ENCODE measurements at places on chromosomes 13 and 19. TPM values are rescaled to one million over a fixed set of nuclear protein-coding genes. Genes with fewer than 3 reads are reported as not detected.

Gene NOTCH3
- not detected for polyA plus RNA-seq

DNA sequence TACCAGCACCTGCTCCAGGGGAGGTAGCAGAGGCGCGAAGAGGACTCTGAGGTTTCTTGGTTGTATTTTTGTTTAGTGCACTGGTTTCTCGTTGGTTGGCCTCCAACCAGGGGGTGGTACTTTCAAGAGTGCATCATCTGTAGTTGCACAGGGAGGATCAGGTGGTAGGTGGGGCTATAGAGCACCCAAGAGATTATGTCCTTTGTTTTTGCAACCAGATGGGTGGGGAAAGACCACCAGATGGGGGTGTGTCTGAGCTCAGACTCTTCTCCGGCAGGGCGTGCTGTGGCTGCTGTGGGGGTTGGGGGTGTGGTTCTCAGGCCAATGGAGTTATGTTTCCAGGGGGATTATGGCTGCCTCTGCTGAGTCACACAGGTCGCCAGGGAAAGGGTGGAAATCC, 254.4 kb upstream of the KLF12 start:
- peaks cover 7% of the 10 kb centered on the region for H3K36me3 ChIP-seq
- peaks cover 2% of the 10 kb centered on the region for H3K4me1 ChIP-seq
- H3K27ac ChIP-seq: no peak overlapping the region

GRCh38 chr13:96248103-96248502, 158.2 kb downstream of the HS6ST3 start:
- H3K4me3 ChIP-seq: no peak overlapping the region
- H3K27ac ChIP-seq: no peak overlapping the region
- H3K36me3 ChIP-seq: no peaks in the 10 kb centered on the region
- H3K27me3 ChIP-seq: no peaks in the 10 kb centered on the region
- DNase-seq: no peak
- H3K4me1 ChIP-seq: no peaks in the 10 kb centered on the region

DNA sequence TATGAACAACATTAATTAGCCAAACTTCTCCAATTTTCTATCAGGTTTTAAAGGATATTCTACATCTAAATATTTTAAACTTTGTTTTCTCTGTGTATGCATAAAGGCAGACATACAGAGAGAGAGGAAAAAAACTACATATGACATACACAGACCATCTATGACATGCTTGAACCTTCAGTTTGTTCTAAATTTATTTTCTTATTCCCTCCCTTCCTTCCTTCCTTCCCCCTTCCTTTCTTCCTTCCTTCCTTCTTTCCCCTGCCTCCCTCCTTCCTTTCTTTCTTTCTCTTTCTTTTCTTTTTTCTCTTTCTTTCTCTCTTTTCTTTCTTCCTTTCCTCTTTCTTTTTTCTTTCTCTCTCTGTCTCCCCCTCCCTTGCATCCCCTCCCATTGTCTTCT, 35.8 kb upstream of the CD70 start:
- peaks cover 15% of the 10 kb centered on the region for H3K27me3 ChIP-seq
- no peak for DNase-seq
- no peaks in the 10 kb centered on the region for H3K4me1 ChIP-seq
- peaks cover 9% of the 10 kb centered on the region for H3K36me3 ChIP-seq

Gene PALM
- polyA plus RNA-seq: 0.35 TPM

Gene SIGLEC12
- not detected for polyA plus RNA-seq

Gene SHISA2
- not detected for polyA plus RNA-seq

DNA sequence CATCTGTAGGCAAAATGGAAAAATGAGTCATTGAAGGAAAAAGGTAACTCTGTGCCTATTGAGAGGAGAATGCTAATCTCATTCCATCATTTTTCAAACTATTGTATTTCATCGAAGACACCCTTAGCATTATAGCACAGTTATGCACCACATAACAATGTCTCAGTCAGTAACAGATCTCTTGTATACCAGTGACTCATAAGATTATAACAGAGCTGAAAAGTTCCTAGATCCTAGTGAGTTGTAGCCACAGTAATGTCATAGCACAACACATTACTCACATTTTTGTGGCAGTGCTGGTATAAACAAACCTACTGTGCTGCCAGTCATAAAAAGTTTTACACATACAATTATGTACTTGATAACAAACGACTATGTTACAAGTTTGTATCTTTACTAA, 1077.6 kb downstream of the DIAPH3 start:
- no peak overlapping the region for H3K4me3 ChIP-seq
- no peak overlapping the region for H3K27ac ChIP-seq
- H3K36me3 ChIP-seq: no peaks in the 10 kb centered on the region
- DNase-seq: no peak

GRCh38 chr19:17491287-17491686, 20.2 kb upstream of the PGLS start:
- no peak overlapping the region for H3K27ac ChIP-seq
- H3K36me3 ChIP-seq: no peaks in the 10 kb centered on the region
- no peaks in the 10 kb centered on the region for H3K27me3 ChIP-seq
- peaks cover 32% of the 10 kb centered on the region for H3K4me1 ChIP-seq
- DNase-seq: no peak

- no peak overlapping the region for H3K4me3 ChIP-seq
- no peaks in the 10 kb centered on the region for H3K4me1 ChIP-seq
- DNase-seq: no peak
- no peaks in the 10 kb centered on the region for H3K36me3 ChIP-seq
These were observed 49.9 kb upstream of the UBAC2 start for GRCh38 chr13:99150575-99151361.

- no peak overlapping the region for H3K27ac ChIP-seq
- H3K27me3 ChIP-seq: peaks cover 26% of the 10 kb centered on the region
- DNase-seq: no peak
- peak overlapping the region; percentile 81 for H3K4me3 ChIP-seq
- peaks cover 35% of the 10 kb centered on the region for H3K4me1 ChIP-seq
These were observed 18.1 kb downstream of the GADD45B start for GRCh38 chr19:2494084-2494446.

GRCh38 chr19:53894707-53895106, 12.7 kb downstream of the PRKCG start:
- no peak overlapping the region for H3K27ac ChIP-seq
- H3K36me3 ChIP-seq: peaks cover 19% of the 10 kb centered on the region
- H3K4me1 ChIP-seq: peaks cover 15% of the 10 kb centered on the region
- peaks cover 81% of the 10 kb centered on the region for H3K27me3 ChIP-seq
- no peak overlapping the region for H3K4me3 ChIP-seq
- DNase-seq: no peak

DNA sequence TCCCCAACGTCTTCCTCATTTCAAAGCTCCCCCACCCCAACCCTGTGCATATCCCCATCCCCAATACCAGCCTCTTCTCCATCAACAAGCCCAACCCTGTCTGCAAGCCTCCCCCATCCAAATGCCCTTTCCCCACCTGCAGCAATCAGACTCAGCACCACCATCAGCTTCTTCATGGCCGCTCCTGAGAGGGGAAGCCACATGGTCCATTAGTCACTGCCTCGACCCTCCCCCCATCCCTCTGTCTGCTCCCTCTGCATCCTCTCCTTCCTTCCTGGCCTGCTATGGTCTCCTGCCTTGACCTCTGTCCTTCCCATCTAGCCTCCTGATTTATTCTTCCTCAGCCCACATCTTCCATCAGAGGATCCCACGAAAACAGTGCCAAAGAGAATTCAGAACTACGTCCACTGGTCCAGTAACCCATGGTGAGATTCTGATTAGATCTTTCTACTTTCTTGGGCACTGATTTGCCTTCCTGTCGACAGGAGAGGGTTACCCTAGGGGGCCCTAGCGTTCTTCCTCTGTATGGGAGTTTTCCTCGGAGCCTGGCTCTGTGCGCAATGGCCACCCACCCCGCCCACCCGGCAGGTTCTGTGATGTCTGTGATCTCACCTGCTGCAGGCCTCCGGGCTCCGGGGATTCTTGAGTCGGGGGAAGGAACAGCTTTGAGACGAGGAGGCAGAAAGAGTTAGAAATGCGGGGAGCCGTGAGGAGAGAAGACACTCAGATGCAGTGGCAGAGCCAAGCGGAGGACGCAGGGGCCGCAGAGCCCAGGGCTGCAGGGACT, 1.3 kb downstream of the KLK6 start:
- H3K36me3 ChIP-seq: peaks cover 22% of the 10 kb centered on the region
- no peak overlapping the region for H3K4me3 ChIP-seq
- no peak for DNase-seq
- H3K27me3 ChIP-seq: peaks cover 65% of the 10 kb centered on the region
- H3K27ac ChIP-seq: no peak overlapping the region
